Midbrain (tissue), 1 donor: ENCODE measurements at places on chromosomes 1 and 21.

GRCh38 chr21:25330266-25330665 is 277.0 kb downstream of the MRPL39 start:
- DNase-seq: no peak

GRCh38 chr1:56948403-56949023 is 17.3 kb downstream of the C8B start:
- DNase-seq: no peak

GRCh38 chr1:47196622-47197021 is 6.8 kb upstream of the PDZK1IP1 start:
- no peak for DNase-seq

GRCh38 chr1:61450454-61450853 is 274.5 kb downstream of the TM2D1 start:
- DNase-seq: no peak

- DNase-seq: no peak
Measured at GRCh38 chr1:183732236-183732880, 72.6 kb upstream of the RGL1 start.

DNA sequence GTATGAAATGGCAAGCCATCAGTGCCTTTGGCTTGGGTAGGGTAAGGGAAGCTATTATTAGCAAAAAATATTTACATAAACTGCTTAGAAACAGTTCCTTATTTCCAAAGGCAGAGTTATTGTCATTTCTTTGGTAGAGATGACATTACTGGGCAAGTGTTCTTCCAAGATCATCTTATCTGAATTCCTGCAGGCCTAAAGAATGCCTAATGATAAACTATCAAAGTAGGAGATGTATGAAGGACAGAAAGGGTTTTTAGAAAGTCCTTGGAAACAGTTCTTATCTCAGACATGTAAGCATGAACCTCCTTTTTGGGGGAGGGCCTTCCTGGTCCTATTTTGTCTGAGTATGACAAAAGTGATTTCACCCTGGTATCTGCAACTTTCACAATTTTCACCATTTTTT is 5.1 kb upstream of the FRRS1 start:
- DNase-seq: no peak

DNA sequence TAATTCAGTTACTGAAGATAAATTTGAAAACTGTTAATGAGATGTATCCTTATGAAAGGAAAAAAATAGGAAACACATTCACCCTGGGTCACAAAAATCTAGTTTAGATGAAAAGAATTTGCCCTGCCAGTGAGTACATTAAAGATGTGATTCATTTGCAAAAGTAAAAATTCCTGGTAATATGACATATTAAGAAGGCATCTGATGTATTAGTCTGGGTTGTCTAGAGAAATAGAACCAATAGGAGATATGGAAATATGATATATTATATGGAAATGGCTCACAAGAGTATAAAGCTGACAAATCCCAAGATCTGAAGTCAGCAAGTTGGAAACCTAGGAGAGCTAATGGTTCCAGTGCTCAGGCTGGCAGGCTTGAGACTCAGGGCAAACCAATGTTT is 153.8 kb downstream of the MRPL39 start:
- no peak for DNase-seq

- no peak for DNase-seq
Measured at GRCh38 chr21:29571949-29572348, 273.2 kb downstream of the BACH1 start.

DNA sequence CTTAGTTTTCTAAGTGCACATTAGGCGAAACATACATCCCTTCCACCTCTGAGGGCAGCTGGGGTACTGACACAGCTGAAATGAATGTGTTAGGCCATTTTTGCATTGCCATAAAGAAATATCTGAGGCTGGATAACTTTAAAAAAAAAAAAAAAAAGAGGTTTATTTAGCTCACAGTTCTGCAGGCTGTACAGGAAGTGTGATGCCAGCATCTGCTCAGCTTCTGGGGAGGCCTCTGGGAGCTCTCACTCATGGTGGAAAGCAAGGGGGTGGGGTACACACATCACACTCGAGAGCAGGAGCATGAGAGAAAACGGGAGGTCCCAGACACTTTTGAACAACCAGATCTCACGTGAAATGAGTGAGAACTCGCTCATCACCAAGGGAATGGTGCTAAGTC is 158.1 kb downstream of the PSMG1 start:
- no peak for DNase-seq

DNA sequence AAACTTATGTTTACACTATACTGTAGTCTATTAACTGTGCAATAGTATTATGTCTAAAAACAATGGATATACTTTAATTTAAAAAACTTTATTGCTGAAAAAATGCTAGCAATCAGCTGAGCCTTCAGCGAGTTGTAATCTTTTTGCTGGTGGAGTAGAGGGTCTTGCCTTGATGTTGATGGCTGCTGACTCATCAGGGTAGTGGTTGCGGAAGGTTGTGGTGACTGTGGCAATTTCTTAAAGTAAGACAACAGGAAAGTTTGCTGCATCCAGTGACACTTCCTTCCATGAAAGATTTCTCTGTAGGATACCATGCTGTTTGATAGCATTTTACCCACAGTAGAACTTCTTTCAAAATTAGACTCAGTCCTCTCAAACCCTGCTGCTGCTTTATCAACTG is 234.7 kb upstream of the CSF3R start:
- DNase-seq: no peak
